ENCODE measurements at places on chromosomes 4 and X.

DNA sequence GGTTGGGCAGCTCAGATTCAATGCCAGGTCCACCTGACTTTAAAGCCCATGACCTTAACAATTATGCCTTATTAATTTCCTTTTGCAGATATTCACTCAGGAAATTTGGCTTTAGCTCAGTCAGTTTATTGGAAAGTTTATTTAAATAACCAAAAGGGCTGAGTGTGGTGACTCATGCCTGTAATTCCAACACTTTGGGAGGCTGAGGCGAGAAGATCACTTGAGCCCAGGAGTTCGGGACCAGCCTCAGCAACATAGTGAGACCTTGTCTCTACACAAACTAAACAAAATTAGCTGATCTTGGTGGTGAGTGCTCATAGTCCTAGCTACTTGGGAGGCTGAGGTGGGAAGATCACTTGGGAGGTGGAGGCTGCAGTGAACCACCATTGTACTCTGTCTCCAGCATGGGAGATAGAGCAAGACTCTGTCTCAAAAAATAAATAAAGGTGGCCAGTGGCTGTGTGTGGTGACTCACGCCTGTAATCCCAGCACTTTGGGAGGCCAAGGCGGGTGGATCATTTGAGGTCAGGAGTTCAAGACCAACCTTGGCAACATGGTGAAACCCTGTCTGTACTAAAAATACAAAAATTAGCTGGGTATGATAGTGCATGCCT is 43.3 kb downstream of the RHOH start:
- no peak for DNase-seq

- DNase-seq = no peak
Observed at GRCh38 chr4:37130465-37130864, 114.1 kb upstream of the NWD2 start.

DNA sequence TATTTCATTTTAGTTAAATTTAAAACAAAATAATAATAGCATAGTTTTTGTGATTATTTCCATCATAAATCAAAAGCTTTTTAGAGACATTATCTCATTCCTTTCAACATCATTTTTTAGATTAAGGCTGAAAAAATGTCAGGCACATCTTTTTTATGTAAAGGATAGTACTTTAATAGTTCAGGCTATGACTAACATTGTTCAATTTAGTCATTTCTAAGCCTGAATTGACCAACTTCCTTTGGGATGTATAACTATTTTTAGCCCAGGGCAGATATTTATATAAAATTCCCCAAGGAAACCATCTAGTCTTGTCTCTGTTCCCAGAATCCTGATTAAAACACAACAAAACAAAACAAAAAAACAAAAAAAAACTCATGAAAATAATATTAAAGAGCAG is 145.6 kb upstream of the PCDH18 start:
- DNase-seq = no peak

DNA sequence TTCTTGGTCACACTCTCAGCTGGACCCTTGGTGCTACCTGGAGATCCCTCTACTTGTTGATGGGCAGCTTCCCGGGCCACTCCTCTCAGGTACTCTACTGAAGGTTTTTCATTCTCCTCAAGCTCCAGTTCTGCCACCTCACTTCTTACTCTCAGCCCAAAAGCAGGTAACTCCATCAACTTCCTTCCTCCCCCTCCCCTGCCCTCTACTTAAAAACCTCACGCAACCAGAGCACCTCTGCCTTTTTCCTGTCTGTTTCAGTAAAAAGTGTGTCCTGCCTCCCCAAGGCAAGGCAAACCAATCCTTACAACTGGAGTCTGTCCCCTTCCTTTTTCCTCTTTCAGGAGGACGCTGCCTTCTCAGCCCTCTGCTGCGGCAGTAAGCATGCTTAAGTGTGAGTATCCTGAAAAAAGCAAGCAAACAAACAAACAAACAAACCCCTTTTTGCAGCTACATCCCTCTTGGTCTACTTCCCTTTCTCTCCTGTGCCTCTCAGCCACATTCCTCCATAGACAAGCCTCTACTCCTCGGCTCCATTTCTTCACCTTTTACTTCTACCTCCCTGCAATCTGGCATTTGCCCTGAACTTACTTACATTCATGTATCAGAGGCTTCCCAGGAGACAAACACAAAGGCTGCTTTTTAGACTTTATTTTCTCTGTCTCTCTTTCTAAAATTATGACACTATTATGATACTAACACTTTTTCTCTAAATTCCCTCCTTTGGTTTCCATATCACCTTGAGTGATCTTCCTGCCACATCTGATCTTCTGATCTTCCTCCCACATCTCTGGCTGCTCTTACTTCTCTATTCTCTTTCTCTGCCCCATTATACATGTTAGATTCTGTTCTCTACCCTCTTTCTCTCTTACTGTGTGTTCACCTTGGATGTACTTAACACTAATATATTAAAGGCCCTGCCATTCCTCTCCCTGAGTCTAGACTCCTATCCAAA is 5.4 kb downstream of the ALPK1 start:
- no peak for DNase-seq

GRCh38 chrX:122475306-122475705 is 708.8 kb upstream of the GRIA3 start:
- DNase-seq = no peak

DNA sequence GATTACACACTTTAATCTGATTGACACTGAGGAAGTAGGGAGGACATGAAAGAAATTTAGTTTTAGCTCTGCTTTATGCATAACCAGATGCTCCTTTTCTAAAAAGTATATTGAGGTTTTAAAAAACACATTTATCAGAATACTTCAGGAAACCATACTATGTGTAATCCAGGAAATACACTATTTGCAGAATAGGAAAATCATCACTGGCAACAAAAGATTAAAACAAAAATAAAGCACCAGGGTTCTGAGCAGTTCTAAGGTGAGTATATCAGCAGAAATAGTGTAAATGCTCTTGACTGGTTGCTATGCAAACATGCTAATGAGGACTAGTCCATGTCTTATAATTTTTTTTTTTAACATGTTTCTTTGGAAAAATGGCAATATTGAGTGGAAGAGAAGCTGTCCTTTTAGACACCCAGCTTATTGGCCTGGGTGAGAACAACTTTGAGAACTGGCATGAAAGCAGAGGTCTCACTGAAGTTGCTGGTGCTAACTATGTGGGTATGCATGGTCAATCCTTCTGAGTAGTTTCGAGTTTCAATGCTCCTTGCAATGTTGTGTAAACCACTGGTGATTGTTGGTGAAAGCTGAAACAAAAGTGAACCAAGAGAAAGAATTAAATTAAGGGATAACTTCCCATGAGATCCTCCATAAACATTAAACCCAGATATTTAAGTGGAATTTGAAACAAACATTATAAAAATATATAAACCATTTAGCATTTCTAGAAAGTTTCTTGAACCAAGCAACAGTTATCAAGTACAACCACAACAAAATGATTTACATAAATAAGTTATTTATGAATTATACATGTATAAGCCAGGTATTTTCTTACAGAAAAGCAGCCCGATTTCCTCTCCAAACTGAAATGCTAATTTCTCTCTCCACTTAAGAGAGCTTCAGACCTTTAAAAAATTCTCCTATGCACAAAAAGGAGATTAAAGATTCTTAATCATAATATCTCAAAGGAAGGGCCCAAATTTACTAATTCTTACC is 20.4 kb upstream of the SCD5 start:
- DNase-seq = no peak

DNA sequence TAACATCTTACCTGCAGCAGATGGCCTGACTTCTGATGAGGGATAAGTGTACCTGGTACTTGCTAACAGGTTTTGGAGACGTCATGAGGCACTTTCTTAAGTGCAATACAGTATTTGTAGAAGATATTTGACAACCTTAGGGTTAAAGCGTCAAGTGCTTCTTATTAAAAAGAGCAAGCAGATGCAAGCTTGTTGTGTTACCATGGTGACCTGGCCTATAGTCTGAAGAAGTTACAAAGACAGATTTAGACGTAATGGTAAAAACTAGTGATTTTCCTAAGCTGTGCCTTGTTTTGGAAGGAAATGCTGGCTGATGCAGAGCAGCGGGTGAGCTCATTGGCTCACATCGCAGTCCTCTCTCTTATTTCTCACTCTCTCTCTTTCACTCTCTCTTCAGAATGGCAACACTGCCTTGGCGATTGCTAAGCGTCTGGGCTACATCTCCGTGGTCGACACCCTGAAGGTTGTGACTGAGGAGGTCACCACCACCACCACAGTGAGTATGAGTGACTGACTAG is 243.6 kb downstream of the ANK2 start:
- DNase-seq = peak; percentile 52

GRCh38 chrX:135596495-135596894 is 76.0 kb downstream of the INTS6L start:
- DNase-seq = peak; percentile 41

Measured in cerebellar cortex (tissue), 1 donor.